ENCODE measurements at places on chromosomes 13 and 19. TPM values are rescaled to one million over a fixed set of nuclear protein-coding genes. Genes with fewer than 3 reads are reported as not detected.
A peak's percentile ranks its signal among the peaks of the same experiment; 100 is the strongest.

- no peaks in the 10 kb centered on the region for H3K4me1 ChIP-seq
- peak; percentile 45 for DNase-seq
- no peaks in the 10 kb centered on the region for H3K27me3 ChIP-seq
- H3K4me3 ChIP-seq: no peak overlapping the region
- H3K36me3 ChIP-seq: no peaks in the 10 kb centered on the region
- no peak overlapping the region for H3K27ac ChIP-seq
These were observed 53.4 kb downstream of the GPC6 start for GRCh38 chr13:93279982-93280381.

- no peak overlapping the region for H3K27ac ChIP-seq
- no peaks in the 10 kb centered on the region for H3K36me3 ChIP-seq
- DNase-seq: no peak
- peaks cover 8% of the 10 kb centered on the region for H3K4me1 ChIP-seq
These were observed 7.5 kb upstream of the DMWD start for GRCh38 chr19:45800070-45800553.

Gene ARRDC5
- total RNA-seq: not detected

DNA sequence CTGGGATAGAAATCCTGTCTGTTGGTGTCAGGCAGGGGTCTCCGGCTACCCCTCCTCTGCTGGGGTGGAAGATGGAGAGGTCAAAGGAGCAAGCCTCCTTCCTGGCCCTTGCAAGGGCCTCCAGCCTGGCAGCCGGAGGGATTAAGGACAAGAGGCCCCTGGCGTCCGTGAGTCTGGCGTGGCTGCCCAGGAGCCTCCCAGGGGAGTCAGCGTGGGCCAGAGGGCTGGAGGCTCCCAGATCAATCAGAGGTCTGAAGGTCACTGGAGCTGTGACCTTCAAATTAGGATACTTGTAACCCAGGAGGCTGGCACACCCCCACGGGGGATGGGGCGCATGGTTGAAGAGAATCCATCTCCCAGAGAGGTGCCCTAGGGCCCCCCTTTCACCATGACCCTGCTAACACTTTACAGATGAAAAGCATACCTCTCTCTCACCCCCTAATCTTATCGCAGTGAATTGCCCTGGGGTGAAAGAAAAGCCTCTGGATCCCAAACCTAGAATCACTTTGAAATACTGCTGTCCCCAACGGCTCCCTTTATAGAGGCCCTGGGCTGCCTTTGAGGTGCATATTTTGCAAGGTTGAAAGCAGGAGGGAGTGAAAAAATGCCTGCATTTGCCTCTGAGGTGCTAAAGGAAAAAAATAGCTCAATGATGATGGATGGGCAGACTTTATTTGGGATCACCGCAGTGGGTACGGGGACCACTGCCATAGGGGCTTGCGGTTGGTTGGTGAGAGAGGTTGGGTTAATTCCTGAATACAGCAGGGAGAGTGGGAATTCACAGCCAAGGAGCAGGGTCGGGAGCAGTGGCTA is 44.9 kb upstream of the PEG3 start:
- no peaks in the 10 kb centered on the region for H3K4me1 ChIP-seq
- no peaks in the 10 kb centered on the region for H3K36me3 ChIP-seq
- no peaks in the 10 kb centered on the region for H3K27me3 ChIP-seq
- no peak for DNase-seq
- H3K4me3 ChIP-seq: no peak overlapping the region

Gene SIGLEC5
- not detected for total RNA-seq

DNA sequence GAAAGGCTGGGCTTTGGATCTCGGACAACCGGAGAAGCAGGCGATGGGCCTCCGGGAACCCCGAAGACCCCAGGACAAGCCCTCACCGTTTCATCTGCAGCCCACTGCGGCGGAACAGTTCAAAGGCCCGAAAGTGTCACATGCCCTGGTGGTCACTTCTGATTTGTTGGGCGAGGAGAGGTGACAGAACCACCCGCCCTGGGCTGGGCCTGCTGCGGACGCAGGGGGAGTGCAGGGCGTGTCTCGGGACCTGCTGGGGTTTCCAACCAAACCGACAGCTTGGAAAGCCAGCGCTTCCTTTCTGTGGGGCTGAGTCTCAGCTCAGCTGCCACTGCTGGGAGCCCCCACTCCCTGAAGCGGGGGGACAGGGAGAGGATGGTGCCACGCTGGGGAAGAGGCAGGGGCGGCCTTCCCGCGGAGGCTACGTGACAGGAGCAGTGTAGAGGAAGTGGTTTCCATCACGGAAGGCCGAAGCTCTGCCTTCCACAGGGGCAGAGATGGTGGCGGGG is 22.8 kb upstream of the ZBTB7A start:
- peak overlapping the region; percentile 9 for H3K4me3 ChIP-seq
- no peak for DNase-seq
- H3K27ac ChIP-seq: peak overlapping the region; percentile 65
- H3K4me1 ChIP-seq: peaks cover 19% of the 10 kb centered on the region
- H3K36me3 ChIP-seq: peaks cover 55% of the 10 kb centered on the region
- H3K27me3 ChIP-seq: no peaks in the 10 kb centered on the region

Gene EID2B
- 2.7 TPM for total RNA-seq

- H3K4me3 ChIP-seq: no peak overlapping the region
- H3K36me3 ChIP-seq: peaks cover 69% of the 10 kb centered on the region
- no peaks in the 10 kb centered on the region for H3K4me1 ChIP-seq
- H3K27ac ChIP-seq: no peak overlapping the region
These were observed 37.1 kb downstream of the AP1M1 start for GRCh38 chr19:16234552-16235445.
